Activated effector memory CD4-positive, alpha-beta T cell treated with Interleukin-2 at 50 U/mL for 16 hours (primary cell): ENCODE measurements at places on chromosomes 12 and 14.

DNA sequence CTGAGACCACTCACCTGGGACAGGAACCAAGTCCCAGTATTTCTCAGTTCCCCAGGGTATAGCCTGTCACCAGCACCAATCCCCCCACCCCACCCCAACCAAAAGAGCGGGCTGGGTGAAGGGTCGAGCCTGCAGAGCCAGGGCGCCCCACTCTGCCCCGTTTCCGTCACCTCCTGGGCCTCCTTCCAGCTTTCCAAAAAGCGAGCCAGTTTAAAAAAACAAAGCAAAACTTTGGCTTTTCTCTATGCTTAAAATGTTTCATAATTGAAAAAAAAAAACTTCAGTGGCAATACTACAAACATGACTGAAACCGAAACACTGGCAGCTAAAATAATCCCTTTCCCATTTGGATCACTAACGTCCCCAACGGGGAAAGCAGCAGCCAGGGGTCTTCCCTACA lies 7.5 kb downstream of the CAMKK2 start:
- DNase-seq, result no peak

GRCh38 chr12:15788233-15789219 lies 662 bp downstream of the EPS8 start:
- DNase-seq, result no peak

DNA sequence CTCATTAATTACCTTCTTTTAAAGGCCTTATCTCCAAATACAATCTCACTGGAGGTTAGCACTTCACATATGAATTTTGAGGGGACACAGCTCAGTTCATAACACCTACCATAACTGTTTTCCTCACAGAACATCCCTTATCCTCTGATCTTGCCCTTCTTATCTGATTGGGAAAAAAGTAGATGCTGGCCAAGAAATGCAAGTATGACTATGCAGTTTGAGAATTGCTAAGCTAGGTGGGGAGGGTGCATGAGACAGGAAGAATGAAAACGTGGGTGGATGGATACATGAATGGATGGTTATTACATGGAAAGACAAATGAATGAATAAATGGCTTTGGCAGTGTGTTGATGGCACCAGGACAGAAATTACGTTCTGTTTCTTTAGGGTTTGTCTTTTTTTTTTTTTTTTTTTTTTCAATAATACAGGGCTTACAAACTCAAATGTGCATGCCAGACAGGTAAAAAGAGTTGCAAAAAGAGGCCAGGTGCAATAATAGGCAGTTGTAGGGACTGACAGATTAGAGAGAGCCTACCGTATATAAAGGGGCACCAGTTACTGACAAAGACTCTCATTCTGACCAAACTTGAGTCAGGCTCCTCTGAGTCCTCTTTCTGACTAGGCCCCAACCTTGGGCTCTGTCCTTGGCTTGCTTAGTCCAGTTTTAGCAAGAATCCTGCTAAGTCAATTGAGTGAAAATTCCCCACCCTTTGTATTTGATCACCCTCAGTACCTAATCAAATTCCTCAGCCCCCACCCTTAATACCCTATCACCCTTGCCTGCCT lies 304.9 kb downstream of the ZFP36L1 start:
- no peak for DNase-seq

- DNase-seq, result no peak
Observed at GRCh38 chr12:15726027-15726877, 62.9 kb downstream of the EPS8 start.

GRCh38 chr14:87999277-87999676 lies 5.7 kb upstream of the GPR65 start:
- no peak for DNase-seq
